ENCODE measurements at places on chromosomes 1 and 21.

GRCh38 chr1:24727501-24728216, 17.6 kb upstream of the CLIC4 start:
- peak; percentile 96 for DNase-seq

DNA sequence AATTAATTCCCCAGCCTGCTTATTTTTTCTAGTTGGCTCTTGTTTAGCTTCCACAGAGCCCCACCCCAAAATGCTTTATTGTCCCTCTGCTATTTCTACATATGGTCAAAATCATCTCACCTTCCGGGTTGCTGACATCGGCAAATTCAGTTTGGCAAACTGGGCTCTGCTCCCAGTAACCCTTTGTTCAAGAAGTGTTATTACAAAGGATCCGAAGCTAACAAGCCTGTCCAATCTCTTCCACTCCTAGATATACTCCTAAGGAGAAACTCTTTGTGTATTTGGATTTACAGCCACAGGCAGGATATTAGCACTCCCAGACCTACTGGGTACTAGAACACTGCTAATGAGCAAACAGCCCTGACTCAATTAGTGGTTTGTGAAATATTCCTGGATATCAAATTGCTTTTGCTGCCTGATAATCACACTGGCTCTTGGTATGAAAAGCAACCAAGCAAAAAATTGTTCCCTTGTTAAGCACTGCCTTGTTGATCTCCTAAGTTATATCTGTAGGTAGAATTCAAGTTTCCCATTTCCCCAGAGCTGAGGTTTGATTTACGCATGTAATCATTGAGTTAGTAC, 4.0 kb downstream of the JUN start:
- DNase-seq, result no peak

GRCh38 chr1:173590557-173590956, 12.3 kb downstream of the SLC9C2 start:
- no peak for DNase-seq

- no peak for DNase-seq
Observed at GRCh38 chr1:183652107-183652506, 1.0 kb downstream of the APOBEC4 start.

DNA sequence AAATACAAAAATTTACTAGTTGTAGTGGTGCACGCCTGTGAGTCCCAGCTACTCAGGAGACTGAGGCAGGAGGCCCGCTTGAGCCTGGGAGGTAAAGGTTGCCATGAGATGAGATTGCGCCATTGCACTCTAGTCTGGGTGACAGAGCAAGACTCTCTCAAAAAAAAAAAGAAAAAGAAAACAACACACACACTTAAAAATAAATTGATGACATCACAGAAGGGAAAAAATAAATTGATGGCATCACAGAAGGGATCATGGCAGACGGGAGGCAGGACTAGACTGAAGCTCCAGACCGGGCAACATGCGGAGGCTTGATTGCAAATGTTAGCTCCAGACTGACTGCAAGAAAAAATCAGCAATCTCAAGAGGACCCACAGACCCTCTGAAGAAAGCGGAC, 43.3 kb downstream of the KLHL20 start:
- DNase-seq, result no peak

DNA sequence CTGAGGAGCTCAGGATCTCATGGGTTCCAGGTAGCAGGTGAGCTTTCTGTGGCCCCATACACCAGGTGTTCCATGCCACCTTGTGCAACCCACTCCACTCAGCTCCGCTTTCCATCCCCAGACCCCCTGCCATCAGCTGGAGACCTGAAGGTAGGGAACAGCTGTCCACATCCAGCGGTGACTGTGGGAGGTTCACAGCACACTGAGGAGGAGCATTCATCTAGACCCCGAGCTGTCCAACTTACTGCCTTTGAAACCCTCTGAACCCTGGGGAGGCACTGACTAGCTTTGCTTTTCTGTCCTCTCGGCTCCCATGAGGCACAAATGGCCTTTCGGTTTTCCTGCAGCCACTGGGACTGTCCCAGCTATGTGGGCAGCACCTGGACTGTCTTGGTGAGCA, 27.9 kb upstream of the ABCG1 start:
- no peak for DNase-seq

- no peak for DNase-seq
Observed at GRCh38 chr1:157044326-157044725, 1.2 kb downstream of the ARHGEF11 start.

GRCh38 chr1:30452170-30452569, 271.2 kb downstream of the MATN1 start:
- no peak for DNase-seq

DNA sequence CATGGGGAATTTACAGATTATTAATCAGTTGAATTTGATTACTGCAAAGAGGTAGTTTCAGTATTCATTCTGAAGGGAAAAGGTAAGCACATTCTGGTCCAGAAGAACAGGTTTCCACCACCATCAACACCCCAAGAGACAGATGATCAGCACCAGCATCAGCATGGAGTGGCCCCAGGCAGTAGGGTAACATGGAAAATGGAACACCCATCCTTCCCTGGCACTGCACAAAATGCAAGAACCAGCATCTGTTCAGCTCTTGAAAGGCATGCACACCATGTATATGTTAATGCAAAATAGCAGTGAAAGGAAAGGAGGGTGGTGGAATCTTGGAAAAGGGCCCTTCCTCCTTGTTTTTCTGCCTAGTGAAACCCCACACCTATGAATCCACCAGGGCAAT, 9.2 kb downstream of the HSD3B1 start:
- no peak for DNase-seq

DNA sequence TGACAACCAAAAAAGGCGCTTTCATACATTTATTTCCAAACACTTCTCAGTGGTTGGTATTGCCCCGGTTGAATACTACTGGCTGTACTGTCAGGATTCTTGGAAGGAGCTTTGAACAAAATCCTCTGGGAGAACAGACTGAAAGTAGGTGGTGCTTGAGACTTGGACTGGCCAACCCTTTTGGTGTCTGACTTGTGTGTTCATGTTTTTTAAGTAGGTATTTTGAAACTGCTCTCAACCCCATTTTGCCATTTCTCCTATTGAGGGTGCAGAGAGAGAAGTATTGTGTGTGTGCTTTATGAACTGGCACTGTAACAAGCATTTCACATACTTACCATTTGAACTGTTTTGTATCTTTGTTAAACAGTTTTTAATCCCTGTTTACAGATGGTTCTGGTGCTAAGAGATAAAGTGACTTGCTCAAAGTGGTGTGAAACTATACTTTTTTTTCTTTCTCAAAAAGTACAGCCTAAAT, 21.2 kb downstream of the ARID1A start:
- DNase-seq, result no peak

- DNase-seq, result no peak
Observed at GRCh38 chr21:45976701-45977311, 4.8 kb upstream of the COL6A1 start.

DNA sequence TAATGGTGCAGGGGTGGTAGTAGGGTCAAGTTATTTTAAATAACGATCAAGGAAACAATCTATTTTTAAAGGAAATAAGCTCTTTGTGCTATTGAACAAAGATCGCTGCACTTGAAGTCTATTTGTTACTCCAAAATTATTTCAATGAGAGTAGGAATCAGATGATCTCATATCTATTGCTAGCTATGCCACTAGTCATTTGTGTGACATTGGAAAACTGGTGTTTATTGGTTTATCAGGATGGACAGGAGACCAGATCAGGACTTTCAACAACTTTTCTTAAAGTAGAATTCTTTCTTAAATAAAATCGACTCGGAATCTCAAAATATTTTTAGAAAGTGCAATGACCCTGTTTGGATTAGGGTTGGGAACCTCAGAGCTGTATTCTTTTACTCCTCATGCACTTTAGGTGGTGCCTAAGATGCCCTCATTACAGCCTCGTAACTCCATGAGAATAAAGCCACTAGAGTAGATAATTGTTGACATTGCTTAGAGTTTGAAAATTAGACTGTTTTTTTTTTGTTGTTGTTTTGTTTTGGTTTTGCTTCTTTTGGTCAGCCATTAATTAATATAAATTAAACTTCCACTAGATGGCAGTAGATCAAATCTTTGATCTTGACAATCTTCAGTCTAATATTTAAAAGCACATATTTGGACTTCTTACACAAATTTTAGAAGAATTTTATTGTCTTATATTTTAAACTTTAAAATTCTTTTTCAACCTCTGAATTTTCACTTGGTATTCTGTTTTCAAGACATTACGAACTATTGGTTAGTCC, 352.4 kb downstream of the USP25 start:
- DNase-seq, result no peak

DNA sequence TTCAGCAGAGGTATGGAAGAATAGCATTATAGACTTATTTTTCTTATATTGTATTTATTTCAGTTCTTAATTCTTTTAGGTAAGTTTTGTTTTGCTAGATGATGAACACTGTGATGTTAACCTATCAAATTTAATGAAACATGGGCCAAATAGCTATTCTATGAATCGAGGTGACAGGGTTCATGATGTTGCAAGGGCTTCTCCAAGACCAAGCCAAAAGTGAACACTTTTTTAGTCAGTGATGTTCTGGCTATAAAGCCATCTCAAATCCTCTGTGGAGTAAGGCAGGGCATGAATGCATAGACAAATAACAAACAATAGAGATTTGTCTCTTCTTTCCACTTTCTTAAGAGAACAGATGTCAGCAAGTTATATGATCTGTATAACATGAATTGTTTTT, 26.7 kb downstream of the C1orf146 start:
- DNase-seq, result no peak

DNA sequence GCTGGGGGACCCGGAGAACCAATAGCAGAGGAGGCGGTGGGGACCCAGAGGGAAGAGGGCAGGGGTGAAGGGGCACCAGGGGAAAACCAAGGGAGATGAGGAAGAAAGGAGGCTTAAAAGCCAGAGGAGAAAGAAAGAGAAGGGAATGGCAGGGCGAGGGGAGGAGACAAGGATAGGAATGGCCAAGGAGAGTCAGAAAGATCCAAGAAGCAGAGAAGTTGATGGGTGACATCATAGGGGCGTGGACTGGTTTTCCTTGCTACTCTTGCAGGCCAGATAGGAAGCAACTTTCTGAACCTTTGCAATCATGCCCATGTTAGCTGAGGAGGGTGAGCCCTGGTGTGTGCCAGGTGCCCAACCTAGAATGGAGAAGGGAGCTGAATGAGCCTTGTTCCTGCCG, 5.4 kb downstream of the NPR1 start:
- DNase-seq, result no peak

GRCh38 chr1:247491328-247491727, 33.4 kb upstream of the OR2B11 start:
- DNase-seq, result no peak

DNA sequence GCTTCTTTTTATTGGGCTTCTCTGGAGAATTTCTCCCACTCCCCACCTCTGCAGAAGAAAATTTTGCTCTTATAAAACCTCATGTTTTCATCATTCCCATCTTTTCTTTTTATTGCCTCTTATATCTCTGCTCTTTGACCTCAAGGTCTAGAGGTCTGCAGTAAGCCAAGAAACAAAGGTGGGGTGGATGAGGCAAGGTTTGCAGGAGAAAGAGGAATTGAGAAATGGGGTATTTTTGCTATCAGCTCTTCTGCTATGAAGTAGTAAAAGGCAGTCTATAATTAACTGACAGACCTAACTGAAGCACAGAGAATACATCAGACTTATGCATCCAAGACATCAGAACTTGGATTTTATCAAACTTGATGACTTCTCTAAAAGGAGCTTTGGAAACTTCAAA, 22.9 kb downstream of the SYT11 start:
- DNase-seq, result no peak

GRCh38 chr1:2604156-2604843, 17.7 kb downstream of the PRXL2B start:
- no peak for DNase-seq

DNA sequence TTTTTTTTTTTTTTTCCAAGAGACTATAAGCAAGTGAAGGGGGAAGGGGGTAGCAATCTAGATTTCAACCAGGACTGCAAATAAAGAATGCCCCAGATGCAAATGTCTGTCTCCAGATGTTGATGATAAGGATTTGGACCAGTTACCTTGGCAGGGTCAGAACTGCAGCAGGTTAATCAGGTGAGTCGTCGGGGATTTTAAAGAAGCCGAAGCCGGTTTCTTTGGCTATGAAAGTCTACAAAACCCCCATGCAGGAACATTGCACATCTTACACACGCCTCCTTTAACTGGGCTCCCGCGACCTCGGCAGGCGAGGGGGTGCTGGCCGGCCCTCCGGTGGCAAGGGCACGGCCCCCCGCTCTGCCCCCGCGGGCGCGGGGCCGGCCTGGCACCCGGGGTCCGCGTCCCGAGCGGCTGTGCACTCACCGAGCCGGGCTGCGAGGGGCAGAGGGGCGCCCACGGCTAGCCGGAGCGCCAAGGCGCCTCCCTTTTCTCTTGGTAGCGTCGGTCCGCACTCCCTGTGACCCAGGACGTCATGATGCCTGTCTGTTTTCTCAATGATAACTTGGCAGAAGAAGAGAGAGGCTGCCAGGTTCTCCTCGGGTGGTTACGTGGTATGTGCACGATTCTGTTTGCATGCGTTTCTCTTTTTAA, 366.3 kb upstream of the ESRRG start:
- DNase-seq, result no peak

GRCh38 chr1:17440074-17440826, 773 bp upstream of the RCC2 start:
- no peak for DNase-seq

GRCh38 chr1:92038695-92039346, 9.0 kb downstream of the EPHX4 start:
- no peak for DNase-seq

GRCh38 chr1:89962024-89962741, 32.7 kb upstream of the ZNF326 start:
- no peak for DNase-seq

GRCh38 chr1:1106510-1107221, 9.2 kb downstream of the C1orf159 start:
- DNase-seq, result no peak

DNA sequence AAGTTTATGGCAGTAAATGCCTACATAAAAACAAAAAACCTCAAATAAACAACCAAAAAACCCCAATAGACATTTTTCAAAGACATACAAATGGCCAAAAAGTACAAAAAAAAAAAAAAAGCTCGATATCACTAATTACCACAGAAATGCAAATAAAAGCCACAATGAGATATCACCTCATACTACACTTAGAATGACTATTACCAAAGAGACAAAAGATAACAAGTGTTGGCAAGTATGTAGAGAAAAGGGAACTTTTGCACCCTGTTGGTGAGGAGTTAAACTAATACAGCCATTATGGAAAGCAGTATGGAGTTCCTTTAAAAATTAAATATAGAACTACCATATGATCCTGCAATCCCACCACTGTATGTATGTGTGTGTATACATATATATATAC, 21.1 kb downstream of the SLC25A24 start:
- no peak for DNase-seq

GRCh38 chr1:65804584-65804983, 11.9 kb downstream of the PDE4B start:
- DNase-seq, result no peak

GRCh38 chr1:117301901-117302300, 65.3 kb upstream of the MAN1A2 start:
- DNase-seq, result no peak

All from bone marrow (tissue), 2 donors.